MG63 (cell line): ENCODE measurements at places on chromosomes 7 and 10.

DNA sequence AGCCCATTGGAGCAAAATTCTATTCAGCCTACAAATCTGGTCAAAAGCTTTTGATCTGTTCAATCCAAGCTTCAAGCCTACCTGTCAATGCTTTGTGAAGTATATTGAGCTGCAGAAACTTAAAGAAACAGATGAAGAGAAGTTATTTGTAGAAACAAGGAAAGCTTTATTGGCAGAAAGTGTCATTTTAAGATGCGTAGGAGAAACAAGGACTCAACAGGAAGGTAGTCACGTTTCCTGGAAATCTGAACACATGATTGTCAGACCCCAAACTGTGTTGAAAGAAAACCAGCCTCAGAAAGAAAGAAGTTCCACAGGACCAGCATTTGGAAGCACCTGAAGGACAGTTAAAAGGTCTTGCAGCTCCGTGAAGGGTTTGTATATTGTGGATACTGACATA, 34.8 kb upstream of the PURB start:
- no peak for DNase-seq

DNA sequence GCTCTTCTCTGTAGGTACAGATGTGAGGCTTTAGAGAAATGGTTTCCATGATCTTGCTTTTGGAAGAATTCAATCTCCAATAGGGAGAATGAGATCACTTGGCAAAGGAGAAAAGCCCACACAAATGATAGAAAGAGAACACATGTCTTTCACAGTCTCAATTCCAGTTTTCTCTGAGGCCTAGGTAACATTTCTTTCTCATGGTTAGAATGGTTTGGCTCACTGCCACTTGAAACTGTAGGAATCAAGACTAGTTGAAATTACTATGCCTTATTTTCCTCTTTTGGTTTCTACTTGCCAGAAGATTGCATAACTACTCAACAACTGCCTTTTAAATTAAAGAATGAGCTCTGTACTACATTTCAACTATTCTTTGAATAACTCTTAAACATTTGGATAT, 276.5 kb upstream of the TEX47 start:
- DNase-seq: no peak

DNA sequence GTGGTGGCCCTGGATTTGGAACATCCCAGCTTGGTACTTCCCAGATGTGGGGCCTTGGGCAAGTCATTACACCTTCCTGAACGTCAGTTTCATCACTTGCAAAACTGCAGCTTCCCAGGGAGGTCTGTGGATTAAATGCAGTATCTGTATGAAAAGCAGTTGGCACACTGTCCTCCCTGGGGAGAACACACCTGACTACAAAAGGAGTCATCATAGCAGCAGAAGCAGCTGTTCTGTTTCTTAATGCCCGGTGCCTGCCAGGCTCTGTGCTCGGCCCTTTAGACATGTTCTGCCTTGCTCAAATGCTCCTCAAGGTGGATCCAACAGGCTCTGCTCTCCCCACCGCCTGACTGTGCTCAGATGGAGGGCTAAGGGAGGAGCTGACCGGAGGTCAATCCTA, 31.0 kb downstream of the CDCA7L start:
- no peak for DNase-seq

- no peak for DNase-seq
Measured at GRCh38 chr7:69335331-69335730, 262.9 kb upstream of the AUTS2 start.

DNA sequence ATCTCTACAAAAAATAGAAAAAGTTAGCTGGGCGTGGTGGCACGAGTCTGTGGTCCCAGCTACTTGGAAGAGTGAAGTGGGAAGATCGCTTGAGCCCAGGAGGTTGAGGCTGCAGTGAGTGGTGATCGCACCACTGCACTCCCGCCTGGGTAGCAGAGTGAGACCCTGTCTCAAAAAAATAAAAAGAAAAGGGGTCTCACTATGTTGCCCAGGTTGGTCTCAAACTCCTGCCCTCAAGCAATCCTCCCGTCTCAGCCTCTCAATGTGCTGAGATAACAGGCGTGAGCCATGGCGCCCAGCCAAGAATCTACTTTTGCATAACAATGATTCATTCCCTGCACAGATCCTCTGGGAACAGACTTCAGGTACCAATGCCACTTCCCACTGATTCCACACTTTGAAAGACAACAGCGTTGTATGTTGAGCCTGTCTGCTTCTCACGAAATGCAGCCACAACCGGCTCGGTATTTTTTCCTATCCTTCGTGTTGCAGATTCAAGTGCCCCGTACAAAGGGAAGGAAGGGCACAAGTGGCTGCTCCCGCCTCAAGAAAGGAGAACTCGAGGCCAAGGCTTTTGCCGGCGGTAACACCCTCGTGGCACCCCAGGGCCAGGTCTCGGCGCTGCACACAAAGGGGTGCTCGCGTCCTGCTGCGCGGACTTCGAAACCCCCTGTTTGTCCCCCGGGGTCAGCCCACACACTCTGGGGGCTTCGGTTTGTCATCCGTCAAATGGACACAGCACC, 745 bp downstream of the DAGLB start:
- DNase-seq: peak; percentile 85

GRCh38 chr10:42875798-42876341, 93.3 kb downstream of the BMS1 start:
- peak; percentile 22 for DNase-seq
